Activated T-helper 1 cell treated with anti-CD3 and anti-CD28 coated beads, Interleukin-12 subunit alpha, Interleukin-12 subunit beta, Interleukin-2, Interleukin-4 antibody, amounts not matched to agents 30 ng/mL and 10 ng/mL and 1 ng/mL, durations not matched to agents 14 hours and 24 hours and 36 hours (primary cell): ENCODE measurements at places on chromosomes 2 and 18.

DNA sequence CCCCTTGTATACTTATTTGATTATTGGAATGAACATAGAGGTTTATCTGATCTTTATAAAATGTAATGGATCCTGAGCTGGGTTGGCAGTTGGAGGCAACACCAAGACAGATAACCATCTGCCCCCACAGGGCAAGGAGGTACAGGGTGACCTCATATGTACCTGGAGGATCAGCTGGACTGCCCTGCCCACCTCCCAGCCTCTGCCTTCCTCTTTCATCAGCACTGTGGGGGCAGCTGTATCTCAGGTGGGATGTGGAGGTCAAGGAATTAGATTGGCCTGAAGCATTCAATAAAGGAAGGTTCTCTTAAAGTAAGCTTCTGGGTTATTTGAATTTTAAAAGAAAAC lies 92.6 kb downstream of the LYPD6 start:
- H3K27me3 ChIP-seq, result peaks cover 2% of the 10 kb centered on the region
- H3K36me3 ChIP-seq, result no peaks in the 10 kb centered on the region
- no peak for DNase-seq

DNA sequence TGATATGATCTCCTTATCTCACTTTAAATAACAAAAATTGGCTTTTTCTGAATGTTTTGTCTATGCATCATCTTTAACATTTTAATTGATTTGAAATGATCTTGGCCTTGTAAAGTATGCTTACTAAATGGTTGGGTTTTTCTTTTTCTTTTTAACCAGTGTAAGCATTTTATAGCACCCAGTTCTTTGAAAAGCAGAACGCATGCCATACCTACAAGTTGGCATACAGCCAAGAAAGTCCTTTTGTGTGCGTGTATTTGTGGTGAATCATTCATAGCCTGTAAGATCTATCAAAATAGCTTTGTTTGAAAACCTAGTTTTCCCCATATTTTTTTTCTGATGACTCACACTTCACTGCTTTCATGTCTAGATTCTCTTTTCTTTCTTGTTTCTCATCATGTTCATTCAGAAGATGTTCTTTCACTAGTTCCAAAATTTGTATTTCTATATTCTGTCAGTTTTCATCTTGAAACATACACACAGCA lies 4.1 kb upstream of the VRK2 start:
- no peaks in the 10 kb centered on the region for H3K27me3 ChIP-seq
- no peak overlapping the region for H3K4me3 ChIP-seq
- DNase-seq, result no peak
- no peak overlapping the region for H3K27ac ChIP-seq

- no peak overlapping the region for H3K27ac ChIP-seq
- H3K4me3 ChIP-seq, result no peak overlapping the region
- DNase-seq, result no peak
- H3K36me3 ChIP-seq, result peaks cover 2% of the 10 kb centered on the region
These were observed 36.9 kb upstream of the NT5C1B start for GRCh38 chr2:18626256-18626668.

DNA sequence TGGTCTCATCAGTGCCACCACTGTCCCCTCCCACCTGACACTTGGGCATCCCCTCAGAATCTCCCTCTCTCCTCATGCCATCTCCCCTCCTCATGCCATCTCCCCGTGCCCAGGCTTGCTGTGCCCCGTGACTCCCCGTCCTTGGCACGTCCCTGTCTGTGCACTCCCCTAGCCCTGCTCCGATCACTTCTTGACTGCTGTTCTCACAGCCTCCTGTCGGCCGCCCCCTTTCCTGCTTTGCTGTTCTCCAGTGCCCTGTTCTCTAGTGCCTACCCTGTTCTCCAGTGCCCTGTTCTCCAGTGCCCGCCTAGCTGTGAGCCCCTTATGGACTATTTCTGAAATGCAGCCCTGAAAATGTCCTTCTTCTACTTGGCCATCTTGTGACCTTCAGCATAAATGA lies 253.8 kb downstream of the ALPK2 start:
- H3K36me3 ChIP-seq, result no peaks in the 10 kb centered on the region
- H3K27ac ChIP-seq, result no peak overlapping the region
- H3K4me3 ChIP-seq, result no peak overlapping the region
- H3K4me1 ChIP-seq, result no peaks in the 10 kb centered on the region

- H3K27ac ChIP-seq, result no peak overlapping the region
- H3K4me3 ChIP-seq, result no peak overlapping the region
- H3K27me3 ChIP-seq, result no peaks in the 10 kb centered on the region
- no peaks in the 10 kb centered on the region for H3K36me3 ChIP-seq
These were observed 40.5 kb downstream of the INO80C start for GRCh38 chr18:35457140-35457704.

DNA sequence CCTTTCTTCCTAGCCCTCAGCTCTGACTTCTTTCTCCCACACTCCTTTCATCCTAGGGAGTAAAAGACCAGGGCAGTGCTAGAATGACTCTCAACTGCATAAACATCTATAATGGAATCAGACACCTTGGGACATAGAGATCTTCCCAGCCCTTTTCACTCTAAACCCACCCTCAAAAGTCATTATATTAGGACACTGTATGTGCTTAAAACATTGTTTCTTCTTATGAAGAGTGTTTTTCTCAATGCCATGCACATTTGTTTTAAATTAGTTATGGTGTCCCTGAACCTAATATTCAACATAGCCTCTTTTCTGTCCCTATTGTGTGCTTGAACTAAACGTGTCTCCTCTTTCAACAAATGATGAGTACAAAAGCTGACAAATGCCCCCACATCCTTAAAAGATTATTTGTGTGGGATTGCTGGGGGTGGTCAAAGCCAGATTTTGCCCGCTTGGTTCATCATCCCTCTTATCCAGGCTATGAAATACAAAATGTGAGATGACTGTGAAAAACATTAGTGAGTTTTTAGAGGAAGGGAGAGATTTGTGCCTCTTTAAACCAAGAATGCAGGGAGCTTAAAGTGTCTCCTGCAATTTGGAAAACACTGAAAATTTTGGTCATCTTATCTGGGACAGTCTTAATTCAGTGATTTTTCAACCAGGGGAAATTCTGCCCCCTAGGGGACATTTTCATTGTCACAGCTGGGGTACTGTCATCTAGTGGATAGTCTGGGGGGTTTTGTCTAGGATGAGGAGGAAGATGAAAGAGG lies 29.0 kb downstream of the SERPINB5 start:
- H3K4me3 ChIP-seq, result no peak overlapping the region
- H3K27me3 ChIP-seq, result peaks cover 18% of the 10 kb centered on the region
- no peaks in the 10 kb centered on the region for H3K36me3 ChIP-seq
- H3K4me1 ChIP-seq, result no peaks in the 10 kb centered on the region
- DNase-seq, result no peak
- H3K27ac ChIP-seq, result no peak overlapping the region

- H3K27me3 ChIP-seq, result no peaks in the 10 kb centered on the region
- peaks cover 90% of the 10 kb centered on the region for H3K4me1 ChIP-seq
- peak overlapping the region; percentile 85 for H3K4me3 ChIP-seq
- DNase-seq, result no peak
- H3K27ac ChIP-seq, result peak overlapping the region; percentile 85
These were observed 109.0 kb downstream of the BCL2 start for GRCh38 chr18:63210521-63210920.

GRCh38 chr18:78776151-78776550 lies 203.5 kb upstream of the SALL3 start:
- no peak overlapping the region for H3K27ac ChIP-seq
- no peaks in the 10 kb centered on the region for H3K4me1 ChIP-seq
- no peaks in the 10 kb centered on the region for H3K27me3 ChIP-seq
- no peaks in the 10 kb centered on the region for H3K36me3 ChIP-seq
- H3K4me3 ChIP-seq, result no peak overlapping the region

- peaks cover 15% of the 10 kb centered on the region for H3K4me1 ChIP-seq
- H3K4me3 ChIP-seq, result no peak overlapping the region
- no peak for DNase-seq
- H3K27me3 ChIP-seq, result peaks cover 22% of the 10 kb centered on the region
- peaks cover 6% of the 10 kb centered on the region for H3K36me3 ChIP-seq
These were observed 795 bp upstream of the SETBP1 start for GRCh38 chr18:44679914-44680272.

GRCh38 chr18:76491776-76492668 lies 3.0 kb downstream of the ZNF516 start:
- peaks cover 2% of the 10 kb centered on the region for H3K36me3 ChIP-seq
- peaks cover 72% of the 10 kb centered on the region for H3K27me3 ChIP-seq
- DNase-seq, result no peak
- peak overlapping the region; percentile 96 for H3K4me3 ChIP-seq
- H3K27ac ChIP-seq, result peak overlapping the region; percentile 81
